ENCODE measurements at places on chromosomes 5 and 9. TPM values are rescaled to one million over a fixed set of nuclear protein-coding genes. Genes with fewer than 3 reads are reported as not detected.

GRCh38 chr9:112411626-112412027 lies 31.7 kb downstream of the HSDL2 start:
- no peak for DNase-seq
- no peak overlapping the region for H3K4me3 ChIP-seq
- no peaks in the 10 kb centered on the region for H3K27me3 ChIP-seq
- no peak overlapping the region for H3K27ac ChIP-seq
- no peaks in the 10 kb centered on the region for H3K4me1 ChIP-seq

GRCh38 chr5:149409268-149409948 lies 30.3 kb upstream of the IL17B start:
- DNase-seq: peak; percentile 71
- H3K27me3 ChIP-seq: no peaks in the 10 kb centered on the region
- no peaks in the 10 kb centered on the region for H3K4me1 ChIP-seq
- H3K4me3 ChIP-seq: no peak overlapping the region
- no peak overlapping the region for H3K27ac ChIP-seq
- H3K36me3 ChIP-seq: no peaks in the 10 kb centered on the region

GRCh38 chr9:131875828-131876485 lies 136.1 kb upstream of the RAPGEF1 start:
- H3K36me3 ChIP-seq: no peaks in the 10 kb centered on the region
- peaks cover 4% of the 10 kb centered on the region for H3K4me1 ChIP-seq
- no peak for DNase-seq
- H3K4me3 ChIP-seq: no peak overlapping the region
- no peaks in the 10 kb centered on the region for H3K27me3 ChIP-seq
- H3K27ac ChIP-seq: no peak overlapping the region

DNA sequence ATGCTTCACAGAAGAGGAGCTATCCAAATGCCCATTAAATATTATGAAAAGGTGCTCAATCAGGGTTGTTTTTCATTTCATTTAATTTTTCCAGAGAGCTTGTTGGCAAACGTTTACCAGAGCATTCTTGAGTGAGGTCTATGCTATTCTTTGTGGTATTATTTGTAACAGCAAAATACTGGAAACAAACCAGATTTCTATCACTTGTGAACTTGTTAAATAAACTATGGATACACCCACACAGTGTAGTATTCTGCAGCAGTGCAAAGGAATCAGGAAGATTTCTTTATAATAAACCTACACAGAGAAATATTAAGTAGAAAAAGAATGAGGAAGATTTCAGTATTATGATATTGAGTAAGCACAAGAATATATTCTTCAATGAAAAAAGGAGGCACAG lies 15.0 kb upstream of the SLC1A1 start:
- no peak overlapping the region for H3K4me3 ChIP-seq
- H3K27ac ChIP-seq: no peak overlapping the region
- no peaks in the 10 kb centered on the region for H3K36me3 ChIP-seq

DNA sequence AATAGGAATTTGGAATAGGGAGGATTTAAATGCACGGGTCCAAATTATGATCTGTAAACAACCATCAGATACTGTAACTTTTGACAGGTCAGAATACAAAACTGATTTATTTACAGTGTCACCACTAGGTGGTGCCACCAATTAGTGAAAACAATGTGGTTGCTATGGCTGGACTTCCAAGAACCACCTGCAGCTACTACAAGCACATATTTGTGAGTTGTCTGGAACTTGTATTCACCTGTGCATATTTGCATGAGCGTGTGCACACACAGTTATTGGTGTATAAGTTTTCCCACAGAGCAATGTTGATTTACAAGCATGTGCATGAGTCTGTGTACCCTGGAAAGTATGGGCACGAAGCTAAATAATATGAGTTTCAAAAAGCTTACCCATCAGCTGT lies 3.0 kb upstream of the HRCT1 start:
- peaks cover 5% of the 10 kb centered on the region for H3K4me1 ChIP-seq
- no peak overlapping the region for H3K4me3 ChIP-seq
- H3K36me3 ChIP-seq: no peaks in the 10 kb centered on the region
- no peaks in the 10 kb centered on the region for H3K27me3 ChIP-seq
- no peak for DNase-seq
- no peak overlapping the region for H3K27ac ChIP-seq

DNA sequence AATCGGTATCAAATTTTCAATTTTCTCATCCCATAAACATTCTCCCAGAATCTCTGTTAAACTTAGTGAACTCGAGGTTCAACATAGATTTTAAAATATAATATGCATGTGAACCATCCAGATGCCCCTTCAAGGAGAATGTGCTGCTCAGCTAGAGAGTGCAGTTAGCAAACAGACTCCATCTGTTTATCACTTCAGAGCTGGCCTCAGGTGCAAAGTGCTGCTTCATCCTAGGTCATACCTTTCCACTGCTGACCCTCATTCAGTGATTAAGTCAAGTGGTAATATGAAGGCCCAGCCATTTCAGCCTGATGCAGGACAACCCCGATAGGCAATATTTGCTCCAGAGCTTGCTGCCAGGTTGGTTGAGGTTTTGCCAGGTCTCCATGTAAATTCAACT lies 339.0 kb upstream of the POU5F2 start:
- no peaks in the 10 kb centered on the region for H3K4me1 ChIP-seq
- no peak overlapping the region for H3K27ac ChIP-seq
- H3K27me3 ChIP-seq: no peaks in the 10 kb centered on the region

- no peaks in the 10 kb centered on the region for H3K36me3 ChIP-seq
- no peak for DNase-seq
- H3K27me3 ChIP-seq: no peaks in the 10 kb centered on the region
- no peak overlapping the region for H3K4me3 ChIP-seq
- H3K4me1 ChIP-seq: no peaks in the 10 kb centered on the region
- H3K27ac ChIP-seq: no peak overlapping the region
Measured at GRCh38 chr9:35285731-35286130, 123.9 kb downstream of the UNC13B start.

DNA sequence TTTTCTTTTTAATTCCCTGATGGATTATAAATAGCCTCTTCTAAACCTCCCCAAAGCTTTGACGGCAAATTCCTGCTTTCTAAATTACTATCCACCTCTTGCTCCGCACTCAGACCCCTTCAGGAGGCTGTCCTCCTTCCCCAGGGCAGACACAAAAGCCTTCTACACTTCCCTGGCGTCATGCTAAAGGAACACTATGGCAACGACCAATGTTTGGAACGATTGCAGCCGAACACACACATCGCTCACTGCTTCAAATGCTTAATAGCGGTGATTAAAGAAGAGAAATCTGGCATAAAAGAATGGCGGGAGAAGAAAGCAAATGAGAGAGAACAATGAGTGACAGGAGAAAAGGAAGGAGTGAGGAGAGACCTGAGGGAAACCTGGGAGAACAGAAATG lies 297.3 kb downstream of the MLLT3 start:
- no peak overlapping the region for H3K4me3 ChIP-seq
- H3K27ac ChIP-seq: no peak overlapping the region
- DNase-seq: no peak
- H3K27me3 ChIP-seq: no peaks in the 10 kb centered on the region
- H3K36me3 ChIP-seq: no peaks in the 10 kb centered on the region
- no peaks in the 10 kb centered on the region for H3K4me1 ChIP-seq

- H3K4me3 ChIP-seq: no peak overlapping the region
- H3K27me3 ChIP-seq: no peaks in the 10 kb centered on the region
- DNase-seq: no peak
- no peaks in the 10 kb centered on the region for H3K36me3 ChIP-seq
- no peak overlapping the region for H3K27ac ChIP-seq
Measured at GRCh38 chr5:66238435-66238834, 94.3 kb downstream of the SREK1 start.

DNA sequence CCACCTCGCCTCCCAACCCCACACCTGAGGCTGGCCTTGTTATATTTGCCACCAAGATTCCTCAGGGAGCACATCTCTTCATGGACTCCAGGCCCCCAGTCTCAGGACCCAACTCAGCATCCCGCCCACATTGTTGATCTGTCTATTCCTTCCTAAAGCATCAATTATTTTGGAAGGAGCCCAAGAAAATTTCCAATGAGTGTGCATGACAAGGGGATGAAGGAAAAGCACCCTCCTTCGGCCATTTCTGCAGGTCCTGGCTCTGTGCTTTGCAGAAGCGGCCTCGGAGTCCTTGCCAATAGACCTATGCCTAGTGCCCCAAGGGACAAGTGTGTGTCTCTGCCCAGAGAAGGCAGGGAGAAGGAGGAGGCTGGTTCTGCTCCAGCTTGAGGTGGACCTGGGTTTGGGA lies 273.2 kb downstream of the GADD45G start:
- no peaks in the 10 kb centered on the region for H3K27me3 ChIP-seq
- peak; percentile 12 for DNase-seq
- H3K27ac ChIP-seq: no peak overlapping the region
- no peaks in the 10 kb centered on the region for H3K4me1 ChIP-seq

- H3K4me1 ChIP-seq: no peaks in the 10 kb centered on the region
- H3K27ac ChIP-seq: no peak overlapping the region
- no peak for DNase-seq
- no peaks in the 10 kb centered on the region for H3K27me3 ChIP-seq
- H3K4me3 ChIP-seq: no peak overlapping the region
Measured at GRCh38 chr9:75649060-75649459, 241.4 kb upstream of the PCSK5 start.

- peaks cover 2% of the 10 kb centered on the region for H3K4me1 ChIP-seq
- H3K4me3 ChIP-seq: no peak overlapping the region
- H3K36me3 ChIP-seq: no peaks in the 10 kb centered on the region
- H3K27ac ChIP-seq: no peak overlapping the region
Measured at GRCh38 chr5:127596501-127596900, 52.4 kb upstream of the CTXN3 start.

DNA sequence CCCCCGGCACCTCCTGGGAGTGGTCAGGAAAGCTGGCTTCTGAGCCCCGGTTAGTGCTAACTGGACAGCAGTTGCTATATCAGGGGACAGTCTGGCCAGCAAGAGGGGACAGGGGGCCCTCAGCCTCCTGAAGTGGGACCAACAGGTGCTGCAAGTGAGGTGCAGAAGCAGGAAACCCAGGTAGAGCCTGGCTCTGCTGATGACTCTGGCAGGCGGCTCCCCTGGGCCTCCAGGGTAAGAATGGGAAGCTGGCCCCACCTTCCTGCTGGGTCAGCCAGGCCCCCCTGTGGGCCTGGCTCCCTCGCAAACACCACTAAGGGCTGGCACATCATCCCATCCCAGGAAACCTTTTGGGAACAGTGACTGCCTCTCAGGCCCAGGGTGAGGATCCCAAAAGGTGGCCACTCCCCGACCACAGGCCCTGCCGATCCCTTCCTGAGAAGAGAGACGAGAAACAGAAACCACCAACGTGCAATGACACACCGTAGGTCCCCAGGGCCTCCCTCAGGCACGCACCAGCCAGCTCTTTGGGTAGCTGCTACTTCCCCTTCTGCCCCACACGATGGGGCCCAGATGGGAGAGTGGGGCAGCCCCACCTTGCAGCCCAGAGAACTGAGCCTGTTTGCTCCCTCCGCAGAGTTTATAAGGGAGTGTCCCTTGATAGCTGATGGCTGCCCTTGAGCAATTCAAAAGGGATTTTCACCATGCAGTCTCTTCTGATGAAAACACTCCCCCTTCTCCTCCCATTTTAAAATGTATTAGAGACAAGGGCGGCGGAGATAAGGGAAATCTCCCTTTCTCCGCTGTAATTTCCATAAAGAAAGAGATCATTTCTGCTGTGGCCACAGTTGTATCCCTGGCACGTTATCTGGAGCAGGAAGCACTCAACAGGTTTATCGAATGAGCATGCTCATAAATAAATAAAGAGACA lies 76.8 kb downstream of the STK10 start:
- peak; percentile 45 for DNase-seq
- no peak overlapping the region for H3K4me3 ChIP-seq
- H3K27me3 ChIP-seq: no peaks in the 10 kb centered on the region
- no peak overlapping the region for H3K27ac ChIP-seq

DNA sequence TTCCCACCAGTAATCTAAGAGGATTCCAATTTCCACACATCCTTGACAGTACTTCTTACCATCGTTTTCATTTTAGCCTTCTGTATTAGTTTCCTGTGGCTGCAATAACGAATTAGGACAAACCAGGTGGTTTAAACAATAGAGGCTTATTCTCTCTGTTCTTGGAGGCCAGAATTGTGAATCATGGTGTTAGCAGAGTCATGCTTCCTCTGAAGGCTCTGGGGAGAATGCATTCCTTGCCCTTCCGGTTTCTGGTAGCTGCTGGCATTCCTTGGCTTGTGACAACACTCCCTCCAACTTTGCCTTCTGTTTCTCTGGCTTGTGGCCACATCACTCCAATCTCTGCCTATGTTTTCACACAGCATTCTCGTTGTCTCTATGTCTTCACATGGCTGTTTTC lies 23.5 kb downstream of the RIGI start:
- H3K4me3 ChIP-seq: no peak overlapping the region
- no peak for DNase-seq
- H3K27me3 ChIP-seq: no peaks in the 10 kb centered on the region
- peaks cover 15% of the 10 kb centered on the region for H3K36me3 ChIP-seq

DNA sequence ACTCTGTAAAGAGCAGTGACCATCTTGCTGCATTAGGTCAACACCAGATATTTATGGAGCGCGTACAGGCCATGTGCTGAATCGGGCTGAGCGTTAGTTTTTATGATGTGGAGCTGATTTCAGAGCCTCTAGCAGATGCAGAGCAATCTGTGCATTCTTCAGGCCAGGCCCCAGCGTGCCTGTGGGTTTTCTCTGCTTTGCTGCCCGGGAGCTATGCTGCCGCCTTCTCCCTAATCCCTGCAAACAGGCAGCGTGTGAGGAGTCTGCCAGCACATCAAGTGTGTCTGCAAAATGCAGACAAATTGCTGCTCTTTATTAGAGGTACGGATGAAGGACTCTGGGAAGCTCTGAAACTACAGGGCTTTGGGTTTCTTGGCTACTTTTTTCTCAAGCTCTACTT lies 170.0 kb downstream of the NTRK2 start:
- H3K27ac ChIP-seq: no peak overlapping the region
- H3K27me3 ChIP-seq: no peaks in the 10 kb centered on the region
- peaks cover under 1% of the 10 kb centered on the region for H3K4me1 ChIP-seq
- no peak overlapping the region for H3K4me3 ChIP-seq

- H3K27me3 ChIP-seq: no peaks in the 10 kb centered on the region
- H3K4me3 ChIP-seq: no peak overlapping the region
- H3K36me3 ChIP-seq: no peaks in the 10 kb centered on the region
Measured at GRCh38 chr9:105855987-105856386, 161.6 kb downstream of the TMEM38B start.

DNA sequence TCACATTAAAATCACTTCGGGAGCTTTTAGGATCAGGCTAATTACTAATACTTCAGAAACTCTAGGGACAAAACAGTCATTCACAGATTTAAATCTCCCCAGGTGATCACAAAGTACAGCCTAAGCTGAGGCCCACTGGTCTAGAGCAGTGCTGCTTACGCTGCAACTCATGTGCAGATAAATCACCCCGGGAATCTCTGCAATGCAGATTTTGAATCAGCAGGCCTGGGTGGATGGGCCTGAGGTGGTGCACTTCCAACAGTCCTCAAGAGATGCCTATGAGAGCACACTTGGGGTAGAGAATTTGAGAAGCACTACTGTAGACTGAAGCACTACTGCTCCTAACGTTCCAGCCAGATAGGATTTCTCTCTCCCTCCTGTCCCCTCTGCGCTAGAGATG lies 28.4 kb downstream of the CSF1R start:
- H3K36me3 ChIP-seq: peaks cover 20% of the 10 kb centered on the region
- H3K27me3 ChIP-seq: no peaks in the 10 kb centered on the region

Gene QRFP
- not detected for total RNA-seq

Gene NKD2
- total RNA-seq: 7.7 TPM

Gene PTPRD
- 32.5 TPM for total RNA-seq

Gene NTNG2
- 0.52 TPM for total RNA-seq

Gene RFX3
- 9.9 TPM for total RNA-seq

Gene FBXO38
- 39.5 TPM for total RNA-seq

Data from H9 (cell line).